ENCODE measurements at places on chromosomes 1 and 21.

GRCh38 chr1:71269818-71270217 is 189.0 kb upstream of the ZRANB2 start:
- no peak for DNase-seq

DNA sequence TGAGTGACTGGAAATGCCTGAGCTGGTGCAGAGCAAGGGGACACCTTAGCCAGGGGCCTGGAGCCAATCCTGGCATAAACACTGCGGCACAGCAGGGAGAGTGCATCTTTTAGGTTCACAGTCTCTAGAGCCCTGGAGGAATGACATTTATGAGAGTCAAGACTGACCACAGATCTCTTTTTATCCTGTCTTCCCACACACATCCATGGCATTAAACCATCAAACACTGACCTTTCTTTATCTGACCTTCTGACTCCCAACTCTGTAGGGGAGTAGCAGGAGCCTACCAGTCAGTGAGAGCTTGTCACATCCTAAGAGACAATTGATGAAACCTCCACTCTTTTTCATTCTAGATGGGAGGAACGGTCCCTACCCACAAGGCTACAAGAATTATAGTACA is 7.9 kb downstream of the CD34 start:
- DNase-seq: no peak

- DNase-seq: no peak
Observed at GRCh38 chr1:10195570-10195969, 14.8 kb upstream of the KIF1B start.

DNA sequence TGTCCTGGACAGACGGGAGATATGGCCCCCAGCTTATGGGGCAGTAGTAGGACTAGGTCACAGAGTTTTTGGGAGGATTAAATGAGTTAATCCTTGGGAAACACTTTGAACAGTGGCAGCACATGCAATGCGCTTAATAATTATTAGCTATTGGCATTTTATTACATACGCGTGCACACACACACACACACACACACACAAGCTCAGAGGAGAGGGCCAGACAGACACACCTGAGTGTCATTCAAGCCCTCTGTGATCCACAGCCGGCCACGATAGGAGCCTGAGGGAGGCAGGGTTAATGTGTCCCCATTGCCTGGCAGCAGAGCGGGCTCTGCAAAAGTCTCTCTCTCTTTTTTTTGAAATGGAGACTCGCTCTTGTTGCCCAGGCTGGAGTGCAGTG is 37.9 kb downstream of the EPHA2 start:
- DNase-seq: no peak

GRCh38 chr21:19124691-19125090 is 721.1 kb upstream of the TMPRSS15 start:
- no peak for DNase-seq

GRCh38 chr1:219257751-219258150 is 84.1 kb downstream of the LYPLAL1 start:
- no peak for DNase-seq

DNA sequence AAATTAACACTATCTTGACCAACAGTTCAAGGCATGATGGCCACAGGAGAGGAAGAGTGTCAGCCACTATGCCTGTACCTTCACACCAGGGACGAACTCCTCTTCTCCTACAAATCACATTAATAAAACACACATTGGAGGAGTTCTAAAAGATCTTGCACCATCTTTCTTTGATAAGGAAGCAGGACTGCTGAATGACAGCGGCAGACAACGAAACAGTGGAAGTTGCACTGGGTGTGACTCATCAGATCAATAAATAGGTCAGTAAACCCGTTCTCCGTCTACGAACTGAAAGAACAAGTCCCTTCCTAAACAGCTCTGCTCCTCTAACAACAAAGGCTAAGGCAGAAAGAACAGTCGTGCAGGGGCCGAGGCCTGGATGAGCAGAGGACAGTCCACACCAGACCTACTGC is 23.1 kb downstream of the UBE2G2 start:
- no peak for DNase-seq

DNA sequence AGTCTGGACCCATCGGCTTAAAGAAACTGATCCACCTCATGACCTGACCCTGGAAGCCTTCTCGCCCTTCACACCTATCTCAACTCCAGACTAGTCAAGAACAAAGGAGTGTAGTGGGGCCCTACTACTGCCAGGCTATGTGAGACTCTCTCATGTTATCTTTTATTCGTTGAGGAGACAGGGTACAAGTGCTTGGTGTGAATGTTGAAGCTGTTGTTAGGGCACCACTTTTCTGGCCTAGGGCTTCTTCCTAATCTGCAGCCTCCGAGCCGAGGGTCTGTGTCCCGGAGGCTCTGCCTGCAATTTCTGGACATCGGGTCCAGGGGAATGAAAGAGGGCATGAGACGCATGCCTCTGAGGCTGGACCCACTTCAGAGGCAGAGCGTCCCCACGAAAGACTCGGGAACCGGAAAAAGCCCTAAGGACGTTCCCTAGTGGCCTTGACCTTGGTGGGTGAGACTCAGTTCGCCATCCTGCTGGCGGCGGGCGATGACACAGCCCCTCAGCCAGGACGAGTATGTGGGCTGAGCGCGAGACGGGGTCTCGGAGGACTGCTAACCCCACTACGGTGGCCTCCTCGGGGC is 671 bp downstream of the DNAJC11 start:
- no peak for DNase-seq

Data from AG04450 (cell line).